ENCODE measurements at places on chromosomes 4 and X. TPM values are rescaled to one million over a fixed set of nuclear protein-coding genes. Genes with fewer than 3 reads are reported as not detected.

GRCh38 chr4:73341454-73341853 lies 62.6 kb upstream of the ALB start:
- H3K4me3 ChIP-seq, result no peak overlapping the region
- H3K4me1 ChIP-seq, result no peaks in the 10 kb centered on the region
- DNase-seq, result peak; percentile 83
- no peak overlapping the region for H3K27ac ChIP-seq
- H3K27me3 ChIP-seq, result no peaks in the 10 kb centered on the region

DNA sequence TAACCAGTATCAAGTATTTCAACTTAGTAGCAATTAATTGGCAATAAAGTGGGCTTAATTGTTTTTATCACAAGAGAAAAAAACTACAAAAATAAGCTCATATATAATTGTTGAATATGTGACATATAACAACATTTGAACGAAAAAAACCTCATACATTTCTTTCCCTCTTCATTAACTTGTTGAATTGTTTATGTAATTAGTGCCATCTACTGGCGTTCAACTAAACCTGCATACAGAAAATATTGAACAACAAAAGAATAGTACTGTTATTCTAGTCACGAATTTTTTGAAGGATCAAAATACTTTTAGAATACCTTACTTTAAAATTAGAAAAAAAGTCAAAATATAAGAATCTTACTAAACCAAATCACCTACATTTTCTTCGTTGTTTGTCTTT lies 586.5 kb upstream of the FTHL17 start:
- peak; percentile 30 for DNase-seq
- no peaks in the 10 kb centered on the region for H3K36me3 ChIP-seq
- H3K4me3 ChIP-seq, result no peak overlapping the region
- H3K4me1 ChIP-seq, result no peaks in the 10 kb centered on the region
- H3K27me3 ChIP-seq, result no peaks in the 10 kb centered on the region

DNA sequence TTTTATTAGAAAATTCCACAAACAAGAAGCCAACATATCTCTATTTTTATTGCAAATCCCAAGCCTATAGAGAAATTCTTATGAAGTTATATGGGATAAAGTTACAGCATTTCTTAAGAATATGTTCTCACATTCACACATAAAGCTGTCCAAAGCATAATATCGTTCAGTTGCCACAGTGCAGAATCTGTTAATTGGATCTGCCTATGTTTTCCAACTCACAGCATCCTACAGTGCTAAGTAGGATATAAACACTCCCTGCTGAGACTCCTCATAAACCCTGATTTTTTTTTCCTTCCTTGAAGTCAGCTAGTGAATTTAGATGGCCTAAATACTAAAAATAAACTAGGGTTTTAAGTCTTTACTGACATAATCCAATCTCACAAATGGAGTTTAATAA lies 307.9 kb downstream of the PDGFC start:
- H3K27me3 ChIP-seq, result no peaks in the 10 kb centered on the region
- no peak for DNase-seq
- no peak overlapping the region for H3K4me3 ChIP-seq
- H3K27ac ChIP-seq, result no peak overlapping the region

GRCh38 chrX:53584891-53585290 lies 101.6 kb downstream of the HUWE1 start:
- no peak overlapping the region for H3K27ac ChIP-seq
- no peaks in the 10 kb centered on the region for H3K4me1 ChIP-seq
- no peaks in the 10 kb centered on the region for H3K27me3 ChIP-seq
- H3K36me3 ChIP-seq, result peaks cover 62% of the 10 kb centered on the region
- H3K4me3 ChIP-seq, result no peak overlapping the region
- DNase-seq, result no peak

GRCh38 chr4:122542411-122543236 lies 78.2 kb downstream of the IL21 start:
- H3K4me3 ChIP-seq, result no peak overlapping the region
- no peaks in the 10 kb centered on the region for H3K36me3 ChIP-seq
- DNase-seq, result peak; percentile 75
- H3K27ac ChIP-seq, result no peak overlapping the region

- peak; percentile 83 for DNase-seq
- H3K4me1 ChIP-seq, result no peaks in the 10 kb centered on the region
- no peaks in the 10 kb centered on the region for H3K27me3 ChIP-seq
- peak within 1 kb of the TSS; percentile 78 for H3K4me3 ChIP-seq
- H3K27ac ChIP-seq, result peak within 1 kb of the TSS; percentile 67
These were observed at the start of gene PJA1 for GRCh38 chrX:69165087-69165651. TSS of gene PJA1 (minus strand) at chrX:69165453. CDS start at chrX:69163073, 2,380 bp downstream.

DNA sequence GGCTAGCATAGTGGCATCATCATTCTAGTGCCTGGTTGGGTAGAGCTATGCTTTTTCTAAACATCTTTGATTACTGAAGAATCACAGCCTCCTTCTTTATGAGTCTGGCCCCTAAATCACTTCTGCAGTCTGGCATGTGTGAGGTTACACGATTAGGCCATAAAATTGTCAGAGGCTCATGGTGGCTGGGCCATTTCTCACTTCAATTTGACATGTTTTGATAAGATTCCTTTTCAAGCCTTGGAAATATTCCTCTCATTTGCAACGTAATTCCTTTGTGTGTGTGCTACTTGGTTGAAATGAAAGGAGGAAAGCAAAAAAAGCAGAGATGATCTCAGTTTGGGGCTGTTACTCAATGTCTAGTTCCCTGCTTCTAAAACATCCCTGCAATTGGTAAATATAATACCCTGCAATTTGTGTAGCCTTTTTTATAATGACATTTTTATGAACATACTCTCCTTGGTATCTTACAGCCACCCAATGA lies 6.2 kb downstream of the CCKAR start:
- peak overlapping the region; percentile 57 for H3K27ac ChIP-seq
- H3K4me1 ChIP-seq, result peaks cover 32% of the 10 kb centered on the region
- H3K27me3 ChIP-seq, result no peaks in the 10 kb centered on the region

DNA sequence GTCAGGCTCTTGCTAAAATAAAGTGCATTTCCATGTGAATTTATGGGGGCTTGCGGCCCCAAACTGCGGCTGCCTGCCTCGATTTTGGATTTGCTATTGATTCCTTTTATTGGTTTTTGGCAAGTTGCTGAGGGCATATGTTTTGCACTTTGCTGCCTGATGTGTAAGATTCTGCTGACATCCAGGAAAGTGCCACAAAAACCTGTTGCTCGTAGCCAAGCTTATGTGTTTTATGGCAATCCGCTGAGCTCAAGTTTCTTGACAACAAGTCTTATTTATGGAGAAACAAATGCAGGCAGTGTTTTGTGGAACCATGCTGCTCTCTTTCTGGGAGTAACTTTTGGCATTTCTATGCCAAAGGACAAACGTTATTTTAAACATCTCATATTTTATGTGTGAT lies 97.3 kb upstream of the DDIT4L start:
- DNase-seq, result no peak
- H3K27me3 ChIP-seq, result no peaks in the 10 kb centered on the region
- no peaks in the 10 kb centered on the region for H3K4me1 ChIP-seq
- no peak overlapping the region for H3K27ac ChIP-seq
- no peak overlapping the region for H3K4me3 ChIP-seq
- no peaks in the 10 kb centered on the region for H3K36me3 ChIP-seq

DNA sequence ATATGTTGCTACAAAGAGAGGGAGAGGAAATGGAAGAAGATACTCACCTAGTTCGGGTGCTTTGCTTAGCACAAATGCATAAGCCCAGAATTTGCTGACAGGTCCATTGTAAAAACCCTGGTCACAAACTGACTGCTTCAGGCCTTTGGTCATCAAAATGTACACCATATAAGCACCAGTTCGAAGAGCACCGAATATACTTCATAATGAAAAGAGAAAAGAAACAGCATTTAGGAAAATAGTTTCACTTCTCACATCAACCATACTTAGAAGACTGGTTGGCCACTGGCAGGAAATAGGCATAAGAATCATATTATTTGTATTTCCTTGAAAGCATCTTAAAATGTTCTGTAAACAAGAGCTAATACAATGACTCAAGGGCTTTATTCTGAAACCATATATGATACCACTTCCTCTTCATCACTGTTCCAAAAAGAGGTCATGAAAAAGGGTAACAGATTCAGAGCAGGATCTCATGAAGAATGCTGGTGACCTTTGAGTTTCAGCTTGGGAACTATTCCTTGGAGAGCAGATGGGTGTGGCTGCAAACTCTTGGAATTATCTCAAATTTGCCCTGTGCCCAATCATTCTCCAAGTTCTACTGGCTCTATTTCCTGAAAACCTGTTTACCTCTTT lies 138.7 kb downstream of the ELOVL6 start:
- no peaks in the 10 kb centered on the region for H3K27me3 ChIP-seq
- no peak overlapping the region for H3K27ac ChIP-seq
- DNase-seq, result no peak
- H3K36me3 ChIP-seq, result peaks cover 10% of the 10 kb centered on the region
- peaks cover 4% of the 10 kb centered on the region for H3K4me1 ChIP-seq

- H3K27me3 ChIP-seq, result no peaks in the 10 kb centered on the region
- DNase-seq, result no peak
- no peaks in the 10 kb centered on the region for H3K4me1 ChIP-seq
- H3K36me3 ChIP-seq, result no peaks in the 10 kb centered on the region
These were observed 82.7 kb downstream of the MXRA5 start for GRCh38 chrX:3263681-3264126.

- peak; percentile 83 for DNase-seq
- H3K36me3 ChIP-seq, result no peaks in the 10 kb centered on the region
- H3K27ac ChIP-seq, result peak overlapping the region; percentile 55
- no peaks in the 10 kb centered on the region for H3K27me3 ChIP-seq
- peaks cover 24% of the 10 kb centered on the region for H3K4me1 ChIP-seq
These were observed 380.4 kb upstream of the CPEB2 start for GRCh38 chr4:14621731-14622463.

GRCh38 chrX:40176351-40177116 lies 78.8 kb upstream of the BCOR start:
- DNase-seq, result peak; percentile 81
- H3K27me3 ChIP-seq, result no peaks in the 10 kb centered on the region
- H3K4me3 ChIP-seq, result peak overlapping the region; percentile 44
- peak overlapping the region; percentile 85 for H3K27ac ChIP-seq
- H3K36me3 ChIP-seq, result no peaks in the 10 kb centered on the region
- peaks cover 11% of the 10 kb centered on the region for H3K4me1 ChIP-seq

GRCh38 chr4:122584519-122584918 lies 36.3 kb downstream of the IL21 start:
- peaks cover 4% of the 10 kb centered on the region for H3K4me1 ChIP-seq
- no peak overlapping the region for H3K27ac ChIP-seq
- no peaks in the 10 kb centered on the region for H3K27me3 ChIP-seq
- H3K36me3 ChIP-seq, result no peaks in the 10 kb centered on the region
- H3K4me3 ChIP-seq, result no peak overlapping the region

DNA sequence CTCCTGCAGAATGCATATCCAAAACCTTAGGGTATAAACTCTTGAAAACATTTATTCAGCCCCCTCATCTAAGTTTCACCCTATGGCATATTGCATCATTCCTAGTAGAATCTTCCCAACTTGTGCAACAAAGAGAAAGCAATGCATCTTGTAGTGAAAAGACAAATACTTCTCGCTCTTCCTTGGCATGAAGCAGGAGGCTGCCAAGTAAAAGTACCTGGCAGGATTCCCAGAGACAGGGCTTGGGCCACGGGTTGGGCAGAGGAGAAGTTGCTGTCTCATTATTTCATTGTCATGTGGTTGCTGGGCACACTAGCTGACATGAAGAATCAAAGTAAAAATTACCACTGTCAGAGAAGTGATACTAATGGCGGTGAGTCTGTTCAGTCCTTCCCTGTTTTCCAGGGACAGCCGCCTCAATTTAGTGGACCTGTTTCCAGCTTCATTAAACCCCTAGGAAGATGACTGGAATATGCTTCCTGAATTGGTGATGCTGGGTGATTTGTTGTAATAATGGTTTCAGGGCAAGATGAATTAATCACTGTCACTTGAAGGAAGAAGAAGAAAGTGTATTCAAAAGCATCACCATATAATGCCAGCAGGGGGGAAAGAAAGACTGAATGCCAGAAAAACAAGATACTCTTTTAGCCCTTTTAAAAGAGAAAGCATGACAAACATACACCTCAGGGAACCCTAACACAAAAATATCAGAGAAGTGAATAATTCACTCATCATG lies 380.5 kb upstream of the IGFBP7 start:
- H3K36me3 ChIP-seq, result no peaks in the 10 kb centered on the region

DNA sequence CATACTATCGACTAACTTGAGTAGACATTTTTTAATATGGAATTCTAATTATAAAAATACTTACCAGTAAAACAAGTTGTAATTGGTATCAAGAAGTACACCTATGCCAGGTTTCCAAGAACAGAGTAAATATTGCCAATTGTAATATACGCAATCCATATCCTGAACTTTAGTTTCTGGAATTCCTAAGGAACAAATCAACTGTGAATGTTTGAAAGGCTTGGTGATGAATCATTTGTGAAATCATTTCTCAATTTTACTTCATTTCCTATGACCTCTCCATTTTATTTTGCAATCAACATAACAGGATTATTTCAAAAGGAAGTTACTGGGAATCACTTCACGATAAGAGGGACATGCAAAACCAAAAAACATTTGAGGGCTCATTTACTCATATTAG lies 3.7 kb downstream of the IL13RA2 start:
- H3K4me1 ChIP-seq, result no peaks in the 10 kb centered on the region
- DNase-seq, result no peak

DNA sequence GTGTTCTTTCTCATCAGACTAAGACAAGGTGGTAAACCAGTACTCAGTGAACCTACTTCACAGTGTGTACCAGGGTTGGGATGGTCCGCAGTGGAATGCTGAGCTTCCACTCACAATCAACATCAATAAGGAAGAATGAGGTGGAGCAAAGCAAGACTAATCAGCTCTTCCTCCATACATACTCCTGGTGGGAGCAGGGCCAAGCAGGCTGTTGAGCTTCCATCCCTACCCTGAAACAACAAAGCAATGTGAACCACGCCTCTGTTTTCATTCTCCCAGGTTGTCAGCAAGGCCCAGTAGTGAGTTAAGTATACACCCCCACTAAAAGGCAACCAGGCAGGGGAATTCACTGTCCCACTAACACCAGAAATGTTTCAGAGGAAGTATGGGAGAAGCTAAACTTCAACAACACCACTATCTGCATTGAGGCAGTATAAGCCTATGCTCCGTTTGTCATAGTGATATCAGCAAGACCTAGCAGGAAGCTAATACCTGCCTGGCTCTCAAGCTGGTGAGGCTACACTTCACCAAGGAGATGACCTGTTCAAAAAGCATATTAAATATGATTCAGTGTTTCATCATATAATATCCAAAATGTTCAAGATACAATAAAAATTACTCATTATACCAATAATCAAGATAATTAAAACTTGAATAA lies 109.5 kb downstream of the DDX60 start:
- H3K36me3 ChIP-seq, result no peaks in the 10 kb centered on the region
- no peaks in the 10 kb centered on the region for H3K4me1 ChIP-seq
- no peak for DNase-seq
- no peaks in the 10 kb centered on the region for H3K27me3 ChIP-seq
- H3K4me3 ChIP-seq, result no peak overlapping the region
- no peak overlapping the region for H3K27ac ChIP-seq

GRCh38 chr4:79917246-79917645 lies 155.8 kb downstream of the ANTXR2 start:
- peaks cover 10% of the 10 kb centered on the region for H3K4me1 ChIP-seq
- H3K4me3 ChIP-seq, result no peak overlapping the region
- no peaks in the 10 kb centered on the region for H3K27me3 ChIP-seq
- no peak overlapping the region for H3K27ac ChIP-seq

Gene PWWP3B
- total RNA-seq, result 20.9 TPM

Gene CLDN22
- not detected for total RNA-seq

Gene AMOT
- total RNA-seq, result 27.2 TPM

Gene GYPA
- not detected for total RNA-seq

Data from cardiac muscle cell (in vitro differentiated cells and primary cell).